ENCODE measurements at places on chromosomes 4 and X. TPM values are rescaled to one million over a fixed set of nuclear protein-coding genes. Genes with fewer than 3 reads are reported as not detected.

PNMA3 gene
- 2.5 TPM for total RNA-seq

ARAP2 gene
- 2.4 TPM for total RNA-seq

LIAS gene
- total RNA-seq, result 31.4 TPM

GUCY1B1 gene
- 25.1 TPM for total RNA-seq

TASL gene
- total RNA-seq, result 0.30 TPM

GPRIN3 gene
- 6.2 TPM for total RNA-seq

ZAR1 gene
- total RNA-seq, result not detected

EMCN gene
- total RNA-seq, result 31.8 TPM

SOD3 gene
- 62.4 TPM for total RNA-seq

CFP gene
- 2.6 TPM for total RNA-seq

PLK4 gene
- 0.54 TPM for total RNA-seq

RASGEF1B gene
- total RNA-seq, result 3.3 TPM

GPR119 gene
- not detected for total RNA-seq

Data from Right ventricle myocardium superior (tissue), 1 donor.